Epithelial cell of proximal tubule (primary cell): ENCODE measurements at places on chromosomes 12 and 14.
A peak's percentile ranks its signal among the peaks of the same experiment; 100 is the strongest.

DNA sequence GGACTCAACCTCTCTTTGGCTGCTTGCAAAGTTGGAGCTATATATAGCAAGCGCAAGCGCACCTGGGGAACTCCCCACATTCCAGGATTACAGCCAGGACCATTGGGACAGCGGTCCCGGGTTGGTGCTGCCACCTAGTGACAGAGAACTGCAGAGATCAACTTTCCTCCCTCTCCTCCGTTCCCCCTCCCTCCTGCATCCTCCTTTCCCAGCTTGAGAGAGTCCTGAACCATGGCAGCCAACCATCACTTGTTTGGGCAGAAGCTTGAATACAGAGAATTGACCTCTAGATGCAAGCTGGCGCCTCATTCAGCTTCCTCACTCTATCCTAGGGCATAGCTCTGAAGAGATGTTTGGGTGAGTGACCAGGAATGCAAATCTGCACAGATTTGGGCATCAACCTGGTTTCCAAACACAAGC, 17.4 kb upstream of the FLVCR2 start:
- DNase-seq: no peak

DNA sequence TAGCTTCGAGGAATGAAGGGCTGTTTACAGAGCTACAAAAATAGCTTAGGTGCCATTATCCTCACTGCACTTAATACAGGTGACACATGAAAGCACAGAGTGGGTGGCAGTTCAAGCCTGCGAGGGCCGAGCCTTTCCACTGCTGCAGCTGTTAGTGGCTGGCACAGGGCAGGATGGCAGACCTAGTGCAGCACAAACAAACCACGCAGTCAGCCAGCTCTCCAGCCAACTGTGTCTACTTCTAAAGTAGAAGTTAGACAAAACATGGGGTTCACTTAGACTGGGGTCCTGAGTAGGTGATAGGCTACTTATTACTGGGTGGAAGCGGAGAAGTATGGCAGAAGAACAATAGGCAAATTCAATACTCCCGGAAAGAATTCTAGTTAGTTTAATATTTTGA, 95.4 kb downstream of the DUSP16 start:
- no peak for DNase-seq

GRCh38 chr12:94225947-94226630, 77.7 kb downstream of the PLXNC1 start:
- no peak for DNase-seq

DNA sequence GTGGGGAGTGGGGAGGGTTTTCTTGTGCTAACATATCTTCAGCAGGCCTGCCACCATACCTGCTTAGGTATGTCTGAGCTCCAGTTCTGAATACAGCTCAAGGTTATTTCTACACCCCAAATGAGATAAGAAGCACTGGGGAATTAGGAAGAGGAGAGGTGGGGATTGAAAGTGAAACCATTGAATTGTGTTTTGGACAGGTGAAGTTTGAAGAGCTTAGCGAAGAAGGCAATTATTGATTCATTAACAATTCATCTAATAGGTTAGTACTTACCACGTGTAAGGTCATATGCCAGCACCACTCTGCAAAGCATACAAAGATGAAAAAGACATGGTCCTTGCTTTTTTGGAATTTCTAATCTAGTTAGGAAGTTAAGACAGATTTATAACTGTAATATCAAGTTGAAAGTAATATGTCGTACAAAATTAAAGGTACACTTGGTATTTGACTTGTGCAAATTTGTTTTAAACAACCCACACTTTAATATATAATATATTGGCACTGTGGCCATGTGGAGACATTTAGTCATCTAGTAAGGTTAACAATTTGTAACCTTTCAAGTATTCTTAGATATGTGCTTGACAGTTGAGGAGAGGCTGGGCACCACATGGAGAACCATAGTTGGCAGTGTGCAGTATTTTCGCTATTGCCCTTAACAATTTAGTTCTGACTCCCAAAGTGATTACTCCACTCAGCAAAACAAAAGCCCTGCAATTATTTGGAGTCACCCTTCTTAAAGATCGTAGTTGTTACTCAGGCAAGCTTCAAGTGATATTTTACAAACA, 3.6 kb downstream of the SMCO3 start:
- no peak for DNase-seq

- DNase-seq: peak; percentile 6
Measured at GRCh38 chr14:39733741-39734140, 301.5 kb upstream of the FBXO33 start.

DNA sequence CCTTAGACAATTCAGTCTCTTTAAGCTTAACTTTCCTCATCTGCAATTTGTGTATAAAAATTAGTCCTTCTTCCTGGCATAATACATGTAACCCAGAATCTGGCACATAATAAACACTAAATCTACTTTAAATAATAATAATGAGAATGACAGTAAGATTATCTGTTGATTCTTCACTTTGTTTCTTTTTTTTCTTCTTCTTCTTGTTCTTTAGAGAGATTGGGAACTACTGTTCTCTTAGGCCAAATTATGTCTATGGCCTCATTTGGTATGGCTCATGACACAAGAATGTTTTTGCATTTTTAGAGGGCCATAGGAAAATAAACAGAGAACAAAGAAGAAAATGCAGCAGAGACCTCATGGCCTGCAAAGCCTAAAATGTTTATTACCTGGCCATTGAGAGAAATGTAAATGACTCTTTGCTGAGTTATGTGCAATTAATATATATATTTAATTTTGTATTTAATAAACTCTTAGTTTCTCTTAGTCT, 275.8 kb downstream of the SLC6A15 start:
- no peak for DNase-seq

DNA sequence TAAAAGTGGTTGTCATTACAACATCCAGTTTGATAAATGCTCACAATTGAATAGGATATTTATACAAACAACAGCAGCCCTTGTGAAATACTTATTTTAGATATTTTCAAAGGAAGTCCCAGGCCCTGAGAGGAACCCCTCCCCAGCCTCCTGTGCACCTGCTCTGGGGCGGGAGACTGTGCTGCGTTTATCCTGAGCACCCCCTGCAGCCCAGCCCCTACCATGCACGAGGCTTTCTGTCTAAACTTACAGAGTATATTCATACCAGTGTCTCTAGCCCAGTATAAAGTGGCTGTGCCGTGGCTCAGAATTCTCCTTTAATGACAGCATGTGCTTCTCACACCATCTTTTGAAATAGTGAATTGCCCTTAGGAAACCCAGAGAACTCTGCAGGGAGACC, 1084.3 kb downstream of the TMEM121 start:
- no peak for DNase-seq

DNA sequence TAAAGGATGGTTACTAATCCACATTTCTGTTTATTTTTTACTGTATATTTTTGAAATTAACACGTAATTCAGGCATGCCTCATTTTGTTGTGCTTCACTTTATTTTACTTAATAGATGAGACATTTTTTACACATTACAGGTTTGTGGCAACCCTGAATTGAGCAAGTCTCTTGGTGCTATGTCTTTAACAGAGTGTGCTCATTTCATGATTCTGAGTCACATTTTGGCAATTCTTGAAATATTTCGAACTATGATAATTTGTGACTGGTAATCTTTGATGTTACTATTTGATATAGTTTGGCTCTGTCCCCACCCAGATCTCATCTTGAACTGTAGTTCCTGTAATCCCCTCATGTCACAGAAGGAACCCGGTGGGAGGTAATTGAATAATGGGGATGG, 1120.5 kb upstream of the FLRT2 start:
- DNase-seq: no peak

GRCh38 chr14:58763210-58763609, 125.4 kb downstream of the DACT1 start:
- DNase-seq: no peak

- no peak for DNase-seq
Measured at GRCh38 chr12:127169321-127170181, 1097.4 kb upstream of the TMEM132C start.

DNA sequence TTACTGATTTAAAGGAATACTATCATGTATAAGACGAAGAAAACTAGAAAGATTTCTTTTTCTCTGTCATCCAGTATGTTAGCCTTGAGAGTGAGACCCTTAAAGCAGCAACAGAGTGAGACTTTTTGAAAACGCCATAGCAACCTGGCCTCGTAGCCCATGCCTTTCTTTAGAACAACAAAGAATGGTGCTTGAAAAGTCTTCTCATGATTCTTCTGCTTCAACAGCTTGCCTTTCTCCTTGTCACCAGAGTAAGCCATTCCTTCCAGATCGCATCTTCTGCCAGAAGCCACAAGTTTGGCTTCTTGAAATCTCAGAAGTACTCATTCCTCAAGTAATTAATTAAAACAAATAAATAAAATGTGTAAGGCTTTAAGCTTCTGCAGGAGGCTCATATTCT, 109.3 kb downstream of the PDE3A start:
- no peak for DNase-seq

- no peak for DNase-seq
Measured at GRCh38 chr14:32991691-32992090, 53.0 kb downstream of the NPAS3 start.

- DNase-seq: no peak
Measured at GRCh38 chr12:75750716-75751306, 239.4 kb upstream of the KRR1 start.

- no peak for DNase-seq
Measured at GRCh38 chr14:92470811-92471210, 42.8 kb upstream of the RIN3 start.

- no peak for DNase-seq
Measured at GRCh38 chr12:106866426-106867080, 89.2 kb upstream of the TMEM263 start.

- no peak for DNase-seq
Measured at GRCh38 chr14:93984987-93985410, 8.6 kb upstream of the ASB2 start.

- no peak for DNase-seq
Measured at GRCh38 chr14:61300754-61301153, 19.6 kb upstream of the TMEM30B start.

DNA sequence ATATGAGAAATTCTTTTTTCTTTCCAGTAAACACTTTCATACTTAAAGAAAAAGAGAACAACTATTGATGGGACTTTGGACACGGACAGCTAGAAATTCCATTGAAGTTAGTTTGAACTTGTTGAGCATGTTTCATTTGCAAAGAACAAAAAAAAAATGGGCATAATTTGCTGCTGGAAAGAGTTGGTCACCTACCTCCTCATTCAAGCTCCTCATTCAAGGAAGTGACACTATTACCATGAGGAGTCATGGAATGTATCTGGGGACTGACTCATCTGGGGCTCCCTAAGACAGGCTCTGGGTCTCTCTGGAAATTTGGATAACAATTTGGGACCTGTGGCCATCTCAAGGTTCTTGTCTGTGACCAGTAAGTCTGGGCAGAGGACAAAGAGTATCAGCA, 50.4 kb downstream of the KICS2 start:
- DNase-seq: no peak

- no peak for DNase-seq
Measured at GRCh38 chr14:103684871-103685270, 30.4 kb downstream of the XRCC3 start.

GRCh38 chr14:52380294-52380693, 66.2 kb downstream of the PTGER2 start:
- DNase-seq: peak; percentile 91

DNA sequence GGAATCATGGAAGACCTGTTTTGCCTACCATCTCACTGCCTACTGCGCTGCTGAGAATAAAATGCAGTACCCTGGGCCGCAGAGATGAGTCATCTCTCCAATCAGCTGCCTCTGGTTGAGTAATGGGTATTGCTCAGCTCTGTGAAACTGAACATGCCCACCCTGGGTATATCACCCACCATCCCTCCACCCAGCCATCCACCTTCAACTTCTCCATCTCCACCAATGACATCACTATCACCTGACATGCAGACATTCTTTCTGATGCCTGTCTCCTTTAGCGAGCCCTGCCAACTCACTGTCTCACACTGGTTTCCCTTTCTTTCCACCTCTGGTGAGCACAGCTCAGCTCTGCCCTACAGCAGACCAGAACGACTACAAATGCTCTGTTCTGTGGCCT, 33.6 kb downstream of the E2F7 start:
- no peak for DNase-seq

GRCh38 chr12:11228296-11228879, 41.1 kb downstream of the PRB3 start:
- no peak for DNase-seq

DNA sequence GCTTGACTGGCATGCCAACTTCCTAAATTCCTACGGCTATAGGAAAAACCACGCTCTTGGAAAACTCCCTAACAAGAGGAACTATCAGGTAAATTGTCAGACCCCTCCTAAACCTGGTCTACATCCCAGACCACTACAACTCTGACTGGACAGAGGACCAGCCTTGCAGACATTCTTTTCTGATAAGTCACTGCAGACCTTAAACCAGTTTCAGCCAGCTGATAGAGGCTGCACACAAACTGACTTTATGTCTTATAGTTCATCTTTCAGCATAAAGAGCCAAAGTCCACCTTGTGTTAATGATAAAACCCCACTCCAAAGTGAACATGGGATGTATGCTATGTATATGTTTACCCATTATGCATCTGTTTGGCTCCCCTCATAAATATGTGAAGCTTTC, 166.6 kb downstream of the KTN1 start:
- DNase-seq: no peak

DNA sequence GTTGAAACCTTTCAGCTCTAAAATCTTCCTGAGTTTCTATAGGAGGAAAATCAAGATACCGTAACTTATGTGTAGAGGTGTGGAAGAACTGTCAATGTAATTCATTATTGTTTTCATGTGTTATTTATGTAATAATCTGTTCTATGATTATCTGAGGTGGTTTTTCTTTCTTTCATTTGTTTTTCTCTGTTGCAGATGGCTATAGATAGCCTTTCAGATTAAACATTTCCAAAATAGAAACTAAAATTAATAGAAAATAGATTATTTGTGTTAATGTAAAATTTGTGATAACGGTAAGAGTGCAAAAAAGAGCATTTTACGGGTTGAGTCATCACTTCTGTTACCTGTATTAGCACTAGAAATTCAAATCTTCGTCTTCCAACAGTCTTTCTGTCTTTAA, 128.8 kb downstream of the SYNE2 start:
- DNase-seq: no peak
